ENCODE measurements at places on chromosomes 5 and 9. TPM values are rescaled to one million over a fixed set of nuclear protein-coding genes. Genes with fewer than 3 reads are reported as not detected.

TLE1 gene
- 33.5 TPM for total RNA-seq

KLF9 gene
- total RNA-seq, result 12.7 TPM

INSL4 gene
- not detected for total RNA-seq

PLPP7 gene
- total RNA-seq, result 2.9 TPM

FOXD4 gene
- total RNA-seq, result 0.89 TPM

FGD3 gene
- 167 TPM for total RNA-seq

NMUR2 gene
- total RNA-seq, result not detected

PCDHA9 gene
- total RNA-seq, result not detected

KCNMB1 gene
- not detected for total RNA-seq

GARIN3 gene
- total RNA-seq, result not detected

OTP gene
- total RNA-seq, result not detected

PCDH1 gene
- not detected for total RNA-seq

ECM2 gene
- total RNA-seq, result not detected

PLEKHG4B gene
- total RNA-seq, result 0.10 TPM

CENPP gene
- 6.2 TPM for total RNA-seq

DNAH5 gene
- total RNA-seq, result not detected

SPATA31D4 gene
- total RNA-seq, result not detected

TBC1D2 gene
- total RNA-seq, result 5.0 TPM

IGIP gene
- 10.0 TPM for total RNA-seq

BARX1 gene
- not detected for total RNA-seq

AFAP1L1 gene
- not detected for total RNA-seq

FAM151B gene
- total RNA-seq, result 1.1 TPM

SUSD1 gene
- total RNA-seq, result 7.5 TPM

CORO2A gene
- total RNA-seq, result 2.0 TPM

PIGO gene
- 34.7 TPM for total RNA-seq

GPR150 gene
- 0.27 TPM for total RNA-seq

KCNV2 gene
- not detected for total RNA-seq

FBXL7 gene
- not detected for total RNA-seq

MEGF10 gene
- total RNA-seq, result not detected

PCDHGA8 gene
- total RNA-seq, result 1.3 TPM

SPINK4 gene
- not detected for total RNA-seq

IFNA21 gene
- total RNA-seq, result not detected

GLDC gene
- total RNA-seq, result 0.71 TPM

Data from B cell (primary cell).